Esophagus squamous epithelium (tissue), 5 donors: ENCODE measurements at places on chromosomes 6 and 20.

- no peak for DNase-seq
Measured at GRCh38 chr6:123808556-123808955, 4.9 kb downstream of the NKAIN2 start.

DNA sequence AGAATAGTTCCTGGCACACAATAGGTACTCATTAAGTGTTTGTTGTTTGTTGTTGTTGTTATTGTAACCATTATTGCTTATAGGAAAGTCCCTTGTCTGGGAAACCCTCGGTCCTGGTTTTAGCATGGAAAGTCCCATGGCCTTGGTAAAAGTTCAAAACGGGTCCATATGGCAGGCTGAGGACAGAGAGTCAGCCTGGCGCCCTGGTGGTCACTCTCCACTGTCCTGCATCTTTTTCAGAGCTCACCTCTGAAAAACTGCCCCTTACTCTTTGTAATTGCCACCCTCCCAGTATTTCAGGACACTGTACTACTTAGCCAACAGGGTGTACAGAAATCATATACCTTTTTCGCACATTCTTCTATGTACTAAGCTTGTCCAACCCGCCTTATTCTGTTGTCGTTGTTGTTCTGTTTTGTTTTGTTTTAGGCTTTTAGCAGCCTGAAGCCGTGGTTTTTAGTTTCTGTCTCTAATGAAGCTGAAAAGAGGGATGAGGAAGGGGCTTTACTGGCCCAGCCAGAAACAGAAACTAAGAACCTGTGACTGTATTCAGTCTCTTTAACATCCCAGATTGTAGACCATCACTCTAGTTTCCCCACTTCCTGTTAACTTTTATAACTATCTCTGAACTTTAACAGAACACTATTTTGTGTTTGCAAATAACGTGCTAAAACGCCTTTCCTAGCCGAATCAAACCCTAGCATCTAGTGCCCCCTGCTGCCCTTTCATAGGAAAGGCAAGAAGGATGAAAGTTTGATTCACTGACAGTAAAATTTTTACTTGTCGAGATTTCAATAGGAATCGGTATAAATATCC lies 7.6 kb upstream of the TMEM14A start:
- no peak for DNase-seq

DNA sequence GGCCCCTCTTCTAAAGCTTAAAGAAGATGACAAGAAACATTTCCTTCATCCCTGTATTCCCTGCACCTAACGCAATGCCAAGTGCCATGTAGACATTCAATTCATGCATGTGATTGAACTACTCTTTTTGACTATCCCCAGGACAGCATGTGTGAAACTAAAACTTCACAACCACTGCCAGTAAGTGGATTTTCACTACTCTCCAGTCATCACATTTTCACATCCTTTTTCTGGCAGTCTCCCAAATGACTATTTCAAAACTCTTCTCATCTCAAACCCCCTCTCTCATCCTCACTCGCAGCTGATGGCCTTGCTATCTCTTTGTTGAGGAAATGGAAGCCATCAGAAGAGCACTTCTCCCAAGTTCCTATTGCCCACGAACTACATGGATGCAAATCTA lies 122.6 kb downstream of the OPRM1 start:
- DNase-seq, result no peak

DNA sequence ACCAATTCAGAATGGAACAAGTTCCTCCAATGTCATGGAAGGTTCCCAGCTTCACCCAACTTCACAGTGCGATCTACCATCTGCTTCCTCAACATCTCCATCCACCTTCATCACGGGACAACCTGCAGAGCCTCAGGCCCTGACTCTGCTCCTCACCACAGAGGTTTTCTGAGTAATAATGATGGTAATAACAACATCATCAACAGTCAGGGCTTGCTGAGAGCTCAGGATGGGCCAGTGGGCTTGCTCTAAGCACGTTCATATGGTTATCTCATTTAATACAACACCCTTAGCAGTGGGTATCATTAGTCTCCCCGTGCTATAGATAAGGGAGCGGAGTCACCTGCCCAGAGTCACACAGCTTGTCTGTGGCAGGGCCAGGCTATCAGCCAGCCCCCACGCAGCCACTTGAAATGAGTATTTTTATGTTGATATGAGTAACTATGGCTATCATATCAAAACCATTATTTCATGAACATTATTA lies 38.6 kb downstream of the PREX1 start:
- no peak for DNase-seq

DNA sequence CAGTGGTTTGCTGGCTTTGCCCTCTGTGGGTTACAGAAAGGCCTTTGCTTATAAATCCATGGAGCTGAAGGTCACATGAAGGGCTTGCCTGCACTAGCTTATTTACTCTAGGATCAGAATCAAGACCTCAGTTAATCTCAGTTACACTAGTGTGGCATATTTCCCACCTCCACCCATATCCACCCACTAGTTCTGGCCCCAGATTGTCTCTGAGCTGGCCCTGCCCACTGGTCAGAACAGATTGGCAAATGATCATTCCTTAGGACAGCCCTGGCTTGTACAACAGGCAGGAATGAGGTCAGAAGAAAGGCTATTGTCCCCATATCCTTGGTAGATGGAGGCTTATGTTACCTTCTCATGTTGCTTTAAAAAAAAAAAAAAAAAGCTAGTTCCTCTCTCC lies 33.3 kb upstream of the SASH1 start:
- no peak for DNase-seq

DNA sequence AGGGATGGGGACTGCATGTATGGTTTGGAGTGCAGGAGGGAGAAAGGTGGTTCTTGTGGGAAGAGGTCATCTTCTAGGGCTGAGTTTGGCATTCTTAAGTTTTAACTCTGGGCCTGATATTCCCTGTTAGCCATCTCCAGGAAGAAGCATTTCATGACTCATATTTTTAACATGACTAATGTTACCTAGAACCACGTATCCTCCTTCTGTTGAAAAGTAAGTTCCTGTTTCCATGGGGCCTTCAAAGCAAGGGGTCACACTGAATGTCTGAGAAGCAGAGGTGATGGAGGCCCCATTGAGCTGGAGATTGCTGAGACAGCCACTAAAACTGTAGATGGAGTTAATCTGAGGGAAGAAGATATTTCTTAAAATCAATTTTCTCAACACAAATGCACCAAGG lies 30.2 kb downstream of the FAM229B start:
- DNase-seq, result no peak

DNA sequence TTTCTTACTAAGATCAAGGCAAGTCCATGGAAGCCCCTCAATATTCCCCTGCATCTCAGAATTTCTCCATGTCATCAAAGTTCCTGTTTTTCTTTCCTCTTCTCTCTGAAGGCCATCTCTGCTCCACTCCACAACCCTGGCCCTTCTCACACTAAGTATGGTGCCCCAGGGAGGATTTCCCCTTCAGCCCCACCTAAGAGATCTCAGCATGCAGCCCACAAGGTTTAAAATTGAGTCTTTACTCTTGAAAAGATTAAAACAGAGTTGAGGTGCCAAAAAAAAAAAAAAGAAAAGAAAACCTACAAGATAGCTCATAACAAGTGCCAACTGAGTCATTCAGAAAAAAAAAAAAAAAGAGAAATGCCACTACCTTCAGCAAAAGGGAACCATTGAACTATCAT lies 36.5 kb upstream of the TNFAIP3 start:
- no peak for DNase-seq

GRCh38 chr6:58113960-58114359 lies 796.5 kb downstream of the PRIM2 start:
- DNase-seq, result no peak

DNA sequence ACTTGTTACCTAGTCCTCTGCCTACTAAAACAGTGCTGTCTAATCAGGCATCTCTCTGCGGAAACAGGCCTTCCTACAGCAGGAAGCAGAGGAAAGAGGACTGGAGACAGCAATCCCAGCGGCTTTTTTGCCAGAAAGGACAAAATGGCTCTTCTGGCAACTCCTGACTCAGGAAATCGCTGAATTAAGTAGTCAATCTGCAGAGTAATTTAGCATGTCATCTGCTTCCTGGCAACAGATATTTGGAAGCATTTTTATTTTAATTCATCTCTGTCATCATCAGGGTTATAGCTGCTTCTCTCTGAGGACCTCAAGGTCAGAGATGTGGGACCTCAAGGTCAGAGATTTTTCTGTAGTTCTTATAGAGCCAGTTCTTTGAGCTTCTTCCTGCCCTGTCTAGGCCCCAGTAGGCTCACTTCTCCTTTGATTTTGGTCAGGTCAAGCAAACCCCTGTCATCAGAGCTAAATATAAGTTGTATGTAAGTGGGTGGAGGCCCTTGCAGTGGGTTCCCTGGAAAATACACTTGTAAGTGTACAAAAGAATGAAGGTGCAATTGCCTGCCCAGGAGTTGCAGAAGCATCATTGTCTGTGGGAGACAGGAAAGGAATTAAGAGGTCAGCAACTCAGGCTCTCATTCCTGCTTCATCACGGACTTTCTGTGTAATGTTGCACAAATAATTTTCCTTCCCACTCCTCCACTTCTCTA lies 229.4 kb downstream of the ALDH8A1 start:
- DNase-seq, result no peak

GRCh38 chr6:108619431-108620197 lies 58.9 kb downstream of the FOXO3 start:
- no peak for DNase-seq

GRCh38 chr6:69337311-69337710 lies 459.5 kb downstream of the LMBRD1 start:
- DNase-seq, result no peak

GRCh38 chr6:112139052-112139451 lies 51.7 kb downstream of the FAM229B start:
- no peak for DNase-seq

DNA sequence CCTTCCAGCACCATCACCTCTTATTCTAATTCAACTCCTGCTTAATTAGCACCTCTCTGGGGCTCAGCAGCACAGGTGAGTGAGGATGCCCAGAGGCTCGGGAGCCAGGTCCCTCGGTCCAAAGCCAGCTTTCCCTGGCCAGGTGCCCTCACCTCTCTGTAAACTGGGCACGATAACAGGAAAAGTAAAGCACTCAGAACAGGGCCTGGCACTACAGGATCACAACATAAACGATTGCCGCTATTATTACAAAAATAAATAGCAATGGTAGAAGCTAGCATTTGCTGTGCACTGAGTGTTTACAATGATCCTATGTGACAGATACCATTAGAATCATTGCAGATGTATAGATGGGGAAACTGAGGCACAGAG lies 2.6 kb downstream of the BPIFB2 start:
- no peak for DNase-seq

GRCh38 chr20:19769507-19769906 lies 11.4 kb downstream of the RIN2 start:
- no peak for DNase-seq

GRCh38 chr6:116411284-116411623 lies 40.5 kb downstream of the DSE start:
- DNase-seq, result no peak

- no peak for DNase-seq
Measured at GRCh38 chr6:25144919-25145318, 134.3 kb upstream of the CARMIL1 start.

DNA sequence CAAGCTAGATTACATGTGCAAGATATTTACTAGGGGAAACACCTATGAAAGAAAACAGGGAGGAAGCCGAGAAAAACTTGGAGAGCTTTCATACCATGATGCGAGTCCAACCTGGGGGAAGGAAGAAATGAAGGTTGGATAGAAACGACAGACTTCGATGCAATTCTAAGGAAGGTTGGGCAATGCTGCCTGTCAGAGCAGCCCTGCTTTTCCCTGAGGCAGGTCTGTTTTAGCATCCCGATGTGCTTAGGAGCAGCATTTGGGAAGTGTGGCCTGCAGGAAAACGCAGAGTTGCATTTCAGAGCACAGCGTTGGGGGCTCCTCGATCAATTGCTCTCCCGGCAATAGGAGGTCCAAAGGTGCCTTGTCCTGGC lies 91.9 kb upstream of the DTNBP1 start:
- DNase-seq, result no peak

DNA sequence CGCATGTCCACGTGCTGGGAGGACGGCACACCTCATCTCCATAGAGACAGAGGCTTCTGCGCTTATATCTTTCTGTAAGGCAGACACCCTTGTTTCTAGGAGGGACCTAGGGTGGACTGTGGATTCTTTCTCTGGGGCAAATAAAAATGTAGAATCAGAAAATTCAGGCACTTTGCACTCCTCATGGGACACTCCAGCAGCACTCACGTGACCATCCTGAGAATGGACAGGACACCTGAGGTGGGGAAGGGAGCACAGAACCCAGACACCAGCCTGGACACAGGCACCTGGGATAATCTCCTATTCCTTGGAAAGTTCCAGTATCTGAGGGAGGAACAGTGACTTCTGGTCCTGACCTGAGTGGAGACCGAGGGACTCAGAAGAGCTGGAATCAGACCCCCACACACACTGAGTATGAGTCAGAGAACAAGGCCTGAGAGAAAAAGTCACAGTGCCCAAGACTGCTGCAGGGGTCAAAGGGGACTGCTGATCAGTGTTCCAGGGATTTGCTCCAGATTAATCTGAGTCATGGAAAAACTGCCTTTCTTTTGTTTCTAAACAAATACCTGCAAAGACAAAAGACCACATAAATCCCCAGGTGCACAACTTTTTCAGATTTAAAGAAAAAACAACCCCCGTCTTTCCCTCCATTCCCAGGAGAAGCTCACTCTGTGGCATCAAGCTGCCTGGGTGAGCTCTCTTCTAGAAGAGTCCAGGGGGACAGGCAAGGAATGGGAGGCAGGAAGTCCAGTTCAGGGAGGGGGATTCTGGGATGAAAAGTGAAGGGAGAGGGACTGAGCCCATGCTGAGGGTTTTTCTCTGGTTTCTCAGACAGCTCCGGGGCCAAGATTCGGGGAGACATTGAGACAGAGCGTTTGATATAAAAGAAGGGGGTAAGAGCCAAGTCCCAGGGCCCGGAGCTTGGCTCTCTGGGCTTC lies 35.6 kb upstream of the MICB start:
- no peak for DNase-seq

DNA sequence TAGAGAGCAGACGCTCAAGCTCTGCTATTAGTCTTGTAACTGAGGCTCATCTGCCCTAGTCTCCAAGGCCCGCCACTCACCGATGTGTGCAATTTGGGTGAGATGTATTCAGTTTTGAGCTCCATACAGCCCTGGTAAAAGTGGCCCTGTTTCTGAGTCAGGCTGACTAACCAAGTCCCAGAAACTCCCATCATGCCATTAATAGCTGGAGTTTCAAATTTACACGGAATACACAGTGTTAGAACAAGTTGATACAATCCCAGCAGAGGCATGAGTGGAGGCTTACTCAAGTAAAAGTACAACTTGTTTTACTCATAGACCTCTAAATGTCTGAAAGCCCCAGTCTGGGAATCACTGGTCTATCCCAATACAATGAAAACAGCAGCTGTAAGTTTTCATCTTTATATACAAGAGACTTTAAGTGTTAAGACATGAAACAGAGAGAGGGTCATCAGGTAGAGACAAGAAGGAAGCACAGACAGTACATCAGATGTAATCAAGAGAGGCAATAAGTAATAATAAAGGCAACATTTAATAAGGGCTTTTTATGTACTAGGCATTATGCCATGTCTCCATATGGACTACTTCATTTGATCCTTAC lies 42.4 kb downstream of the RTN4IP1 start:
- no peak for DNase-seq

DNA sequence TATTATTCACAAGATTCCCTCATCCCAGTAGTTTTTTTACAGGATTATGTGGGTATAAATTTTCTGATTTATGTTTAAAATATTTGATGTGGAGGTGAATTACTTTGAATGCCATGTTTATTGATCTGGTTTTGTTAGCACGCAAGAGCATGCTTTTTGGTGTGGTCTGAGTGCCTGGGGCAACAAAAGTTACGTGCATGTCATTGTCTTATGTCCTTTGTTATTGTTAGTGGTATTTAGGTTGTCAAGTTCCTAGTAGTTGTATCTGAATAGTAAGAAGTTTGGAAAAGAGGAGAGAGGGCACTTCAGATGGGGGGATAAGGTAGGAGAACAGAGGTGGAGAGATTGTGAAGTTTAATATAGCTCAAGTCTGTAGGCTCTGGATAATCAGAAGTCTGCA lies 95.0 kb downstream of the ATRN start:
- DNase-seq, result no peak

- no peak for DNase-seq
Measured at GRCh38 chr6:121619013-121619412, 183.6 kb downstream of the GJA1 start.
